ENCODE measurements at places on chromosomes 7 and 10.

DNA sequence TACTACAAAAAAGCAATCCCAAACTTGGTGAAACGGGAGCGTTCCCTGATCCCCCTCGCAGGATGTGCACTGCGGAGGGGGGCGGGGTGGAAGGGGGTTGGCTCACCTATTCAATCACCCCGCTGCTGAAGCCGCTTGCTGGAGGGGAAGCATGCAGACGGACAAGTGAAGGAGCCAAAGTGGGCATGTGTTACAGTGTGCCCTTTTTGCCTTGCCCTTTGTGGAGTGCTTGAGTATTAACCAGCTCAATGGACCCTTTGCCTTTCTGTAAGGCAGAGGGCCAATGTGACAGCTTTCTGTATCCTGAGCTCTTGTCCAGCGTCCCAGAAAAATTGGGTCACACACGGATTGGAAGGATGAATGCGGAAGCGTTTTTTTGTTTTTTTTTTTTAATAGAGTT, 348.9 kb upstream of the NPSR1 start:
- DNase-seq, result no peak
- H3K4me1 ChIP-seq, result no peaks in the 10 kb centered on the region
- H3K27ac ChIP-seq, result no peak overlapping the region
- H3K36me3 ChIP-seq, result no peaks in the 10 kb centered on the region

GRCh38 chr10:1452777-1453176, 284.5 kb downstream of the ADARB2 start:
- H3K4me1 ChIP-seq, result no peaks in the 10 kb centered on the region
- no peaks in the 10 kb centered on the region for H3K36me3 ChIP-seq
- H3K27me3 ChIP-seq, result no peaks in the 10 kb centered on the region
- no peak overlapping the region for H3K4me3 ChIP-seq

DNA sequence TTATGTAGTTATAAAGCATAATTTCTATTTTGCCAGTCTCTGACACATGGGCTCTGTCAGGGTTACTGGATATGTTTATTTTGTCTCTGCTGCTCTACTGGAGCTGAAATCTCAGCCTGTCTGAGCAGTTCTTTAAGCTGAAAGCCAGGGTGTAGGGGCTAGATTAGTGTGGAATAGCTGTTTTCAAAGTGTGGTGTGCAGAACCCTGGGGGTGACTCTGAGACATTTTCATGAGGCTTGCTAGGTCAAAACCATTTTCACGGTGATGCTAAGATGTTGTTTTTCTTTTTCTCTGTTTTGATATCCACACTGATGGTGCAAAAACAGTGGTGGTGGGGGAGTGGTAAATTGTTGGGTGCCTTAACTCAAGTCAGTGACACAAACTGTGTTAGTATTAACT, 45.5 kb downstream of the CREM start:
- H3K27ac ChIP-seq, result no peak overlapping the region
- H3K4me1 ChIP-seq, result no peaks in the 10 kb centered on the region
- no peak overlapping the region for H3K4me3 ChIP-seq
- DNase-seq, result no peak
- no peaks in the 10 kb centered on the region for H3K27me3 ChIP-seq

GRCh38 chr7:127798023-127798422, 146.0 kb downstream of the SND1 start:
- DNase-seq, result no peak
- H3K36me3 ChIP-seq, result no peaks in the 10 kb centered on the region
- H3K4me3 ChIP-seq, result no peak overlapping the region
- no peaks in the 10 kb centered on the region for H3K27me3 ChIP-seq
- peaks cover 29% of the 10 kb centered on the region for H3K4me1 ChIP-seq
- no peak overlapping the region for H3K27ac ChIP-seq

GRCh38 chr10:1157615-1157933, 101.4 kb downstream of the WDR37 start:
- no peak overlapping the region for H3K4me3 ChIP-seq
- H3K36me3 ChIP-seq, result no peaks in the 10 kb centered on the region
- no peaks in the 10 kb centered on the region for H3K4me1 ChIP-seq
- no peaks in the 10 kb centered on the region for H3K27me3 ChIP-seq
- H3K27ac ChIP-seq, result no peak overlapping the region

GRCh38 chr10:38038932-38039245, 28.4 kb downstream of the ZNF33A start:
- no peaks in the 10 kb centered on the region for H3K36me3 ChIP-seq
- no peak for DNase-seq
- H3K27ac ChIP-seq, result peak overlapping the region; percentile 66
- H3K4me1 ChIP-seq, result peaks cover 41% of the 10 kb centered on the region
- no peaks in the 10 kb centered on the region for H3K27me3 ChIP-seq
- no peak overlapping the region for H3K4me3 ChIP-seq

GRCh38 chr7:155711081-155711480, 66.6 kb downstream of the RBM33 start:
- H3K4me1 ChIP-seq, result no peaks in the 10 kb centered on the region
- no peak overlapping the region for H3K27ac ChIP-seq
- peaks cover 63% of the 10 kb centered on the region for H3K36me3 ChIP-seq
- DNase-seq, result no peak

DNA sequence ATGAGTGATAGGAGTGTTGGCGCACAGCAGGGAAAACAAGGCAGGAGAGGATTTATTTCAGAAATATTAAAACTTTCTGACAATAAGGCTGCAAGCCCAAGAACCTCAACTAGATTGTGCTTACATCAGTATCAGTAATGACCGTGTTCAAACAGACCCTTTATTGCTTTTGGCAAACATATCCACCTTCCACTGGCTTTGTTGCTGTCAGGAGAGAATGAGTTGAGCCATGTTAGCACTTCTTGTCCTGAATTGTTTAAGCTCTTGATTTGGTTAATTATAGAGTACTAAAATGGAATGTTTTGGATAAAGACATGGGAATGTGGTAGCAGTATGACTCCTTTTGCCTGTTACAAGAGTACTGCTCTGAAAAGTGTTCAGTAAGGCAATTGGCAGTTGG, 3.8 kb downstream of the AHCYL2 start:
- peaks cover 20% of the 10 kb centered on the region for H3K4me1 ChIP-seq
- no peak for DNase-seq
- no peak overlapping the region for H3K4me3 ChIP-seq
- no peak overlapping the region for H3K27ac ChIP-seq
- H3K27me3 ChIP-seq, result no peaks in the 10 kb centered on the region

GRCh38 chr10:29688230-29688661, 53.5 kb upstream of the SVIL start:
- no peaks in the 10 kb centered on the region for H3K27me3 ChIP-seq
- no peak overlapping the region for H3K27ac ChIP-seq
- no peaks in the 10 kb centered on the region for H3K36me3 ChIP-seq
- DNase-seq, result no peak
- no peak overlapping the region for H3K4me3 ChIP-seq

DNA sequence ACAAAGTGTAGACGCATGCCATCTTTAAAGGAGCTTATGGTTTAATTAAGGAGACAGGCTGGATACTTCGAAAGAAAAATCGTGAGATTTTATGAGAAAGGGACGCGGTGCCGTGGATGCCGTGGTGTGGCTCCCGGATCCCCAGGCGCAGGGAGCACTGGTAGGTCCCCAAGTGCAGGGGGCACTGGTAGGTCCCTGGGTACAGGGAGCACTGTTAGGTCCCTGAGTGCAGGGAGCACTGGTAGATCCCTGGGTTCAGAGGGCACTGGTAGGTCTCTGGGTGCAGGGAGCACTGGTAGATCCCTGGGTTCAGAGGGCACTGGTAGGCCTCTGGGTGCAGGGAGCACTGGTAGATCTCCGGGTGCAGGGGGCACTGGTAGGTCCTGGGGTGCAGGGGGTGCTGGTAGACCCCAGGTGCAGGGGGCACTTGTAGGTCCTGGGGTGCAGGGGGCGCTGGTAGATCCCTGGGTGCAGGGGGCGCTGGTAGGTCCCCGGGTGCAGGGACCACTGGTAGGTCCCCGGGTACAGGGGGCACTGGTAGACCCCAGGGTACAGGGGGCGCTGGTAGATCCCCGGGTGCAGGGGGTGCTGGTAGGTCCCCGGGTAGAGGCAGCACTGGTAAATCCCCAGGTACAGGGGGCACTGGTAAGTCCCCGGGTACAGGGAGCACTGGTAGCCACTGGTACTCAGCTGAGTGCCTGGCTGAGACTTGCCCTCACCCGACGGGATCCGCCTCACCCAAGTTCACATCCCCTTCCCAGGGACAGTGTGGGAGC, 14.1 kb downstream of the PRKAG2 start:
- H3K27ac ChIP-seq, result no peak overlapping the region
- no peaks in the 10 kb centered on the region for H3K27me3 ChIP-seq
- no peaks in the 10 kb centered on the region for H3K36me3 ChIP-seq
- no peak for DNase-seq
- H3K4me3 ChIP-seq, result no peak overlapping the region
- no peaks in the 10 kb centered on the region for H3K4me1 ChIP-seq

GRCh38 chr10:7952266-7952665, 102.2 kb upstream of the GATA3 start:
- no peak overlapping the region for H3K27ac ChIP-seq
- H3K36me3 ChIP-seq, result no peaks in the 10 kb centered on the region
- no peaks in the 10 kb centered on the region for H3K4me1 ChIP-seq
- H3K4me3 ChIP-seq, result no peak overlapping the region
- DNase-seq, result no peak

- H3K36me3 ChIP-seq, result no peaks in the 10 kb centered on the region
- no peak overlapping the region for H3K4me3 ChIP-seq
- no peak for DNase-seq
- no peaks in the 10 kb centered on the region for H3K4me1 ChIP-seq
These were observed 155.8 kb downstream of the BMPER start for GRCh38 chr7:34061149-34061548.

DNA sequence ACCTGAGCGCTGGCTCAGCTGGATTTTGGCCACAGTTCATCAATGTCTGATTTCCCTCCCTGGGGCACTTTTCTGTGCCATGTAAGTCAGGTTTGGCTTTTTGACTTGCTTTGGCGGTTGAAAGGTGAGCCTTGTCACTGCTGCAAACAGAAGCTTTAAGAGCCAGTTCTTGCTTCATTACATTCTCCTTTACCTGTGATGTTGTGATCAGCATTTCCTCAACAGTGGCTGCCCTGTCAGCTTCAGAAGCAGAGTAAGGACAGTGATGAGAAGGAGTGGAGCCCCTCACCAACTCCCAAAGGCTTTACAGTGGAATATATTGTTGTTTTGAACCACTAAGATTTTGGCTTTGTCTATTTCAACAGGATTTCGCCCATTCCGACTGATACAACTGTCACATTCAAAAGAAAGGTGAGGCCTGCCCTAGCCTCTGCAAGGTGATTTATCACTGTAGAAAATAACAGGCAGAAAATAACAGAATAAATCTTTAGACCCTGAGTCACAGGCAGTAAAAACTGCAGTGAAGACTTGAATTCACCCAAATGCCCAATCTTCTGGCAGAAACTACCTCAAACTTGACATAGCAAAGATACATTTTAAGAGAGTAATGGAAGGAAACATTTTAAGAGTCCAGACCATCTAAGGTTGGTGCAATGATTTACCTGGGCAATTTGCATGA, 13.3 kb upstream of the DKK1 start:
- H3K27ac ChIP-seq, result no peak overlapping the region
- H3K36me3 ChIP-seq, result no peaks in the 10 kb centered on the region
- no peaks in the 10 kb centered on the region for H3K27me3 ChIP-seq
- no peaks in the 10 kb centered on the region for H3K4me1 ChIP-seq

DNA sequence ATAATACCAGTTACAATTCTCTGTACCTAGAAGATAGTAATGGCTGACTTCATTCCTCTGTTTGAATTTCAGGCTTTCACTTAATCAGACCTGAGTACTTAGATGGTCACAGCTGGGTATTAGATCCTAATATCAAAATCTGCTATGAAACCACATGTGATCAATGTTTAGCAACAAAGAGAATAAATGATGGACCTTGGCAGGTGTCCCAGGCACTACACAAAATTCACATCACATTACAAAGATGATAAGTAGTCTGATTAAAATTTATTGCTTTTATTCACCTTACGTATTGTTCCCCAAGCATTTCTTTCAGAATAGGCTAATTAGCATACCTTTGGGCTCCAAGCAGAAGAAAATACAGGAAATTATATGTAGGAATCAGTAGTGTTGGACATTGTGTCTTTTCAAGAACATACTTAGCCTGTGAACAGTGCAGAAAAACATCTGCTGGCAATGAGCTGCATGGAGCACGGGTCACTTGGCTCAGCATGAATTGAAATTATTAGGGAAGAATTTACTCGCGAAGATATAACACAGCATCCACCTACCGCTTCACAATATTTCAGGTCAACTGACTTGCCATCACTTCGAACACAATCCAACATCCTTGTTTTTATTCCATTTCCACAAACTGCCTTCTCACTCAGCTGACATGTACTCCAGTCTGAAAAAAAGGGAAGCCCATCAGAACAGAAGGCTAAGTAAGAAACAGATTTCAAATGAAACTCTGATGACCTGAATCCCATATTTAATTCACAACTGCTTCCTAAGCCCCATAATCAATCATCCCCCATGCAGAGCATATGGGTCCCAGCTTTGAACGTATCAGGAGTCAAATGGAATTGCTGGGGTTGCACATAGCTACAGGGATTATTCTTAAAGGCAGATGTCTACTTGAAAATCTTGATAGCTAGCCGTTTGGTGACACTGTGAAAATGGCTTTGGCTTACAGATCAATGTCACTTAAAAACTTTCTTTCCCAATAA, 421.0 kb downstream of the THSD7A start:
- no peaks in the 10 kb centered on the region for H3K36me3 ChIP-seq
- no peaks in the 10 kb centered on the region for H3K27me3 ChIP-seq

DNA sequence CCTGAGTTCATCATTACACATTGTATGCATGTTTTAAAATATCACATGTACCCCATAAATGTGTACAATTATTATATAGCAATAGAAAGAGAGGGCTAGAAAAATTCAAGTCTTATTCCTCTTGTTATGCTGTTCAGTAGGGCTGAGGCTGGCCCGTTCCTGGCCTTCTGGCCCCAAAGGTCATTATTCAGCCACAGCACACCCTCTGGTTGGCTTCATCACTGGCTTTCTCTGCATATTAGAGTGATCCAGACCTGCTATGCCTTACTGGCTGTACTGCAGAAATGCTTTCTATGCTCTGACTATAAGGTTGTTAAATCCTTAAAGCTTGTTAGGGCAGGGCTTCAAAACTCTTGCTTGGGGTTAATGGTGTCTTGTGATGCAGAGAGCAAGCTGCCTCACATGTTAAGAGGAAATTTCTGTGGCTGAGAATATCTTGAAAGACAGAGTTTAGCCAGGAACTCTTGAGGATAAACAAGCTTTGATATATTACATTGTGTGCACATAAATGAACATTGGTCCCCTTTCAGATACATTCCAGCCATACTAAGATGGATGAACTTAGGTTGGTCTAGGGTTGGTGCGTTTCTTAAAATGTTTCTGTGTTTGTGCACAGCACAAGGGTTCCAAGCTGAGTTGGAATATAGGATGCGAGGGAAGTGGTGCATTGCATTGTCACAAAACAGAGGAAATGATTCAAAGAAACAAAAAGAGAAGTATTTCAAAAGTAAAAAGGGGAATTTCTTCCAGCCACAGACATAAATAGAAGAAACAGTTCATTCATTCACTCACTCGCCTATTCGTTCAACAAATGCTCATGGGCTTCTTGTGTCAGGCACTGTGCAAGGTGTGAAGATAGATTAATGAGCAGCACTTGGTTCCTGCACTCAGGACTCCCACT, 61.6 kb upstream of the WDR11 start:
- H3K4me1 ChIP-seq, result no peaks in the 10 kb centered on the region
- no peak for DNase-seq
